HuH-7.5 (cell line): ENCODE measurements at places on chromosomes 12 and 14.

GRCh38 chr12:103827911-103828391 lies 13.1 kb downstream of the NT5DC3 start:
- no peak for DNase-seq

GRCh38 chr14:73747379-73748211 lies 33.4 kb upstream of the PNMA1 start:
- no peak for DNase-seq

- DNase-seq, result no peak
Observed at GRCh38 chr14:40252817-40253447, 820.7 kb upstream of the FBXO33 start.

DNA sequence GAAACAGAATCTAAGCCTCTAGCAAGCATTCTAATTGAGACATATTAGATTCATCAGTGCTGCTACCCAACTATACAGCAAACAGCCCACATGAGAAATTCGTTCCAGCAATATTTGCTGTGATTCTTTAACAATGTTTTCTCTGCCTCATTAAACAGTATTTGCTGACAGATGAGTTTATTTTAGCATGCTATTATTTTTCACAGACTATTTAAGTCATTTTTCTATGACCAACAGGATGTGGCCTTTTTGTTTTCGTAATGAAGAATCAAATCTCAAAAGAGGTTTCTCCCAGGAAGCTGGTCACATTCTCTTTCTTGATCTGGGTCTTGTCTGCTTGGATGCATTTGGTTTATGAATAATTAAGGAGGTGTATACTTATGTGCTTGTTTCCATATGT lies 23.2 kb upstream of the SERPINA12 start:
- DNase-seq, result no peak

- no peak for DNase-seq
Observed at GRCh38 chr12:13609894-13610679, 371.3 kb downstream of the GRIN2B start.

DNA sequence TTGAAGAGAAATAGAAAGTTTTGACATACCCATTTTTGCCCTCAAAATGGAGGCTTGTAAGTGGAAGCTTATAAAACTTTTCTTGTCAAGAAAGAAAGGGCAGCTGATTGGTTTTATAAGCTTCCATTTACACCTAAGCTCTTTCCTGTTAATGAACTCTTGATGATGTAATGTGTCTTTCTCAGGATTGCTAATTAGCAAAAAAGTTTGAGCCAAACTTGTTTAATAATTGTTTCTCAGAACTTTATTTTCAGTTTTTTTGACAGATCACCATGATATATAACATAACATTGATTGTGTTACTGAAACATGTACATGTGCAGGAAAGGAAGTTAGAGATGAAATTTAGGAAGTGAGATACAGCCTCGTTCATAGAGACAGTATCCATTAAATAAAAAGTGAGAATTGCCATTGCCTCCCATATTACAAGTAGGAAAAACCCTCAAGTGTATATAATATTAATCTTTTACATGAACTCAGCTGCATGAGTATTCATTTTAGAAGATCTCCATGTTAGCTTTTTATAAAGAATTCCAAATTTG lies 26.8 kb downstream of the RIC8B start:
- DNase-seq, result no peak

DNA sequence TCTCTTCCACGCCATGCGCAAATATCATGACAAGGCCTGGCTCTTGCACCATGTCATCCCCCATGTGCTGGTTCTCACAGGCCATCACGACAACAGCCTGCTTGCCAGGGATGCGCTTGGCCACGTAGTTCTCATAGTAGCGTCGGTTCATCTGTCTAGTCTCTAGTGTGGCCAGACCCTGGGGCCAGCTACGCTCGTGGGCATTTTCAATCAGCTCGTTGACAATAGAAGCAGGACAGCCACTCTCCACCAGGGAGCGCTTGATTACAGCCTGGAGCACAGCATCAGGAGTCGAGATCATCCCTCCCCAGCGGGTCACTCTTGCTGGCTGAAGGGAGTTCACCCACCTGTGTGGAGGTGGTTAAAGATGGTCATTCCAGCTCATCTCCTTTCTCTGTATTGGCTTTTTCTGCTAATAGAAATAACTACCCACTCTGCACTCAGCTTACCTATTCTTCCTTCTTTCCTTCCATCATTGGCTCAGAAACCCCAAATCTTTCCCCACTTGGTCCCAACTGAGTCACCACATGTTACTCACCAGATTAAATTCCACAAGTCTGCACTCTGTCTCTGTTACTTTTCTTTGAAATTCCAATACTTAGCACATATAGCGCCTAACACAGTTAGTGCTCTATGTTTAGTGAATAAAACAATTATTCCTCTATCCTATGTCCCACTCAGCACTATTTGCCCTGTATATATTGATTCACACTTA lies 15.1 kb downstream of the RNF41 start:
- DNase-seq, result peak; percentile 66

DNA sequence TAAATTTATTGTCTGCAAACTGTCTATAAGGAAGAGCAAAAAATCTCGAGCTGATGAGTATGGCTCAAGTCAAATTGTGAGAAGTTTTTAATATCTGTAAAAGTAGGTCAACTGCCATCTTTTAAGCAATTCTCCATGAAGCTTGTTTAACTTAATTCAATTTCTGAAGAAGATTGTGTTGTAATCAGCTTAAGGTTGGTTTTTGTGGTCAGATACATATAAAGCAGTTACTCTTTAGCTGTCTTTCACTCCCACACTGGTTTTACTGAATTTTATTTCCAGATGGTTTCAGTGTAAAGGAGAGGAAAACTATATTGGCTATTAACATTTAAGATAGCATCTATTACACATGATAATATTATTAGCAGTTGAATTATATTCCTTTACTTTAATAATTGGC lies 1165.1 kb downstream of the SLC16A7 start:
- DNase-seq, result no peak

DNA sequence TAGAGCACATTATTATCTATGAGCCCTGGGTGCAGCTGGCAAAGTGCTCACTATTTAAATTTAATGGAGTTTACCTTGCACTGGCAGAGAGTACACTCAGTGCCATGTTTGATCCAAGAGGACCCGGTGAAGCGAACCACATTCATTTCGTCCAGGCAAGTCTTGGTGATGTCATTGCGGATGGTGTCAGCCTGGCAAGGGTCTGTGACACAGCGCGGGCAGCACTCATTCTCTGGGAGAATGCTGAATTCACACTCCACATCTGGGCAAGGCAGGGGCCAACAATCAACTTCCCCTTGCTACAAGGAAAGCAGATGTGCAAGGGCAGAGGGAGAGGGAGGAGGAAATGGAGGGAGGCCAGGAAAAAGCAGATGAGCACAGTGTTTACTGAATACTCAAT lies 356.2 kb downstream of the NELL2 start:
- DNase-seq, result no peak

GRCh38 chr12:49767333-49767732 lies 26.0 kb downstream of the TMBIM6 start:
- DNase-seq, result no peak

GRCh38 chr14:54177019-54177418 lies 219.8 kb upstream of the CDKN3 start:
- DNase-seq, result no peak

- DNase-seq, result no peak
Observed at GRCh38 chr12:53795927-53796326, 44.1 kb upstream of the CISTR start.

GRCh38 chr12:115096588-115097397 lies 412.8 kb upstream of the TBX3 start:
- no peak for DNase-seq

DNA sequence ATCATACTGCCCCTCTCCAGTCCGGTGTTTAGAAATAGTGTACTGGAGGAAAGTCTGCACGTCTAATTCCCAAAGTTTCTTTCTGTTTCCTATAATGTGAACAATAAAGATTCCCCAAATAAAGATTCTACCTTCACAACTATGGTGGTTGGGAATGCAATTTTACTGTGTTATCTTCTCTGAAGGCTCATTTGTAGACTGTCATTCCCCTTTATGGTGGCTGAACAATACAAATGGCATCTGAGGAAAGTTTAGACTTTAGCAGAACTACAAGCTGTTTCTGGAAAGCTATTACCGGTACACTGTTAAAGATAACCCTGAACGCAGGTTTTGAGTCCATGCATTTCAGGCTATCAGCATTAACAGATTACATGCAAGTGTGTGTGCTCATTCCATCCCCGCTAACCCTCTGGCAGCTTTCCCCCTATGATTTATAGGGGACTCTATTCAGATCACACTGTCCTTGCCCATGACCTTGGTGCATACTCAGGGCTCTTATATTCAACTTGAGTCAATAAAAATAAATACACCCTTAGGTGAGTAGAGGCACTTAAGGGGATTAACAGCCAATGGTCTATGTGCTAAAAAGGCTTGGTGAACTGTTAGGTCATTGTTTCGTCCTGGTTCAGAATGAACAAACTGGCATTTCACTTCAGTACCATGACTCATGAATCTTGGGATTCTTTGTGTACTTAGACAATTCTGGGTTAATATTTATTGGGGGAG lies 60.7 kb upstream of the PYGL start:
- peak; percentile 8 for DNase-seq

- DNase-seq, result peak; percentile 82
Observed at GRCh38 chr14:37594971-37595808, at the start of the genes FOXA1 and TTC6. FOXA1 (minus strand) TSS chr14:37595249; CDS start chr14:37594972, 277 bp downstream. TTC6 (plus strand) TSS chr14:37595629; CDS start chr14:37622065, 26,436 bp downstream.

- DNase-seq, result no peak
Observed at GRCh38 chr14:49621114-49621881, 699 bp downstream of the MGAT2 start.

GRCh38 chr12:65826353-65827171 lies 2.3 kb downstream of the HMGA2 start:
- DNase-seq, result peak; percentile 37

- no peak for DNase-seq
Observed at GRCh38 chr14:80310938-80311750, 99.8 kb upstream of the DIO2 start.

DNA sequence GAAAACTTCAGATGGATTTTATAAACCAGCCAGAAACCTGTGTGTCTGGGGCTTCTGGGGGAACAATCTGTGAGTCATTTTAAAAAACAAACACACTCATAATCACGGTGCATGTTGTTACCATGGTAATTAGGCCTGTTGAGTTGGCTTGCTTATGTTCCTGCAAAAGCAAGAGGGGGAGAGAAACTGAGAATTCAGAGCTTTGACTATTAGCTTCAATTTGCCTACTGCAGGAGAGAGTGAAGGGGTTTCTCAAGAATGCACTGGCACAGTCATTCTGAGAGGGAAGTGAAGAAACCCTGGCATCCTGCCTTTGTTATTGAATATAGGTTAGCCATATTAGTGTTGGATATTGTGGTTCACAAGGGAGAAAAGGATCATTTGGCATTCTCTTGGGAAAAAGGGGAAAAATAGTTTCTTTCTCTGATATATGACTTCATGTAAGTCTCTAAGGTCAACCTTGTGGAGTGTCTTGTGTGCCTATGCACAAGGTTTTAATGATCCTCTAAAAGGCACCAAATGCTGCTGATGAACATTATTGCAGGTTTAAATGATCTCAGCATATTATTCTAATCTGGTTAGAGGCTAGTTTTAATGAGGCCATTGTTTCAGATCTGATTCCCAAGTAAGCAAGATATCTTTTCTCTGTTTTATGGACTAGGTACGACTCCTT lies 12.9 kb downstream of the GNG2 start:
- no peak for DNase-seq

DNA sequence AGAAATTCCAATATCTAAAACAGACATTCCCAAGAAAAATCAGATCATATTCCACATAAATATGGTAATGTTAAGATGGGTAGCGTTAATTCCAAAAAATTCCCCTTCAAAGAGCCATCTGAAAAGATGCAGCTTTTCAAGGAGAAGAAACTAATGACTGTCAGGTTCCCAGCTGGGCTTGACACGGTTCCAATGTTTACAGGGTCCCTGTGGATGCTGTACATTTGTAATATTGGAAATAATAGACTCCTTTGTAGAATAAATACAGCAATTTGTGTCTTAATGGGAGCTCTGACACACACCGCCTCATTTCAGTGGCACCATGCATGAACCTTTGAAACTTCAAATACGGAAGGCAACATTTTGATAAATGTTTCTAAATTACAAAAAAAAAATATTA lies 140.6 kb downstream of the ITPR2 start:
- no peak for DNase-seq

GRCh38 chr14:26719514-26719913 lies 121.7 kb upstream of the NOVA1 start:
- DNase-seq, result peak; percentile 20

DNA sequence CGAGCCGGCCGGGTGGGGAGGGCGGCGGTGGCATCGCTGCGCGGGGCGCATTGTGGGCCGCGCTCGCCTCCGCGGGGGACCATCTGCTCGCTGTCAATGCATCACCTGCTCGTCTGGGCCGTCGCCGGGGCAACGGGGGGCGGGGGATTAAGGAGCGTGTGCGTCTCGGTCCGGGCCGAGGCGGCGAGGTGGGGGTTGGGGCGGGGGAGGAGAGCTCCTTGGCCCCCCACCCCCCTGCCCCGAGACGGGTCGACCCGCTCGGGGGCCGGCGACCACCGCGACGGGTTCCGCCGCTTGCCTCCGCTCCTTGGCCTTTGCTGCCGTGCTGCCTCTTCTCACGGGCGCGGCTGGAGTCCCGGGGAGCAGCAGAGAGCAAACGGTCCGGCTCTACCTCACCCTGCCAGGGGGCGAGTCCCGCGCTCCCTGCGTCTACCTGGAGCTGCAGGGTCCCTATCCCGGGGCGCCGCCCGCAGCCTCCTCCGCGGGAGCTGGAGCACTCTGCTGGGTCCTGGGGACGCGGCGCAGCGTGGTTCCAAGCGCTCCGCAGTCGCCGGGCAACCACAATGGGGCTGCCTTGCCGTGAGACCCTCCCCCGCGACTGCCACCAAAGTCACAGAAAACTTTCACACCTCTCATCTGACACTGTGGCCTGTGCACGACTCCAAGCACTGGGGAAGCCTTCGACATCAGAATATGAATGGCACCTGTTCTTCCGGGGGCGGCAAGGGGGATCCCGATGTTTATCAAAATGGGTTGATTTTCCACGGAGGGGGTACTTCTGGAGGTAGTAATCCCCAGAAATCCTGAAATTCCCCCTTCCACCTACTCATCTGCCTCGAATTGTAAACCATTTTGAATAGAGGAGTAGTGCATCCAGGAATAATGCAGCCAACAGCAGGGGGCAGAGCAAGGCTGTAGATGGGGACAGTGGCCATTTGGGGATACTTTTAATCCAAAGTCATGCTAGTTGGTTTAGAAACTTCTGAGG lies at the start of gene C12orf42:
TSS of gene C12orf42 (minus strand) at position 500 of the 988 bp plus-strand sequence. CDS start 17,542 bp downstream, outside the sequence.
- DNase-seq, result no peak

DNA sequence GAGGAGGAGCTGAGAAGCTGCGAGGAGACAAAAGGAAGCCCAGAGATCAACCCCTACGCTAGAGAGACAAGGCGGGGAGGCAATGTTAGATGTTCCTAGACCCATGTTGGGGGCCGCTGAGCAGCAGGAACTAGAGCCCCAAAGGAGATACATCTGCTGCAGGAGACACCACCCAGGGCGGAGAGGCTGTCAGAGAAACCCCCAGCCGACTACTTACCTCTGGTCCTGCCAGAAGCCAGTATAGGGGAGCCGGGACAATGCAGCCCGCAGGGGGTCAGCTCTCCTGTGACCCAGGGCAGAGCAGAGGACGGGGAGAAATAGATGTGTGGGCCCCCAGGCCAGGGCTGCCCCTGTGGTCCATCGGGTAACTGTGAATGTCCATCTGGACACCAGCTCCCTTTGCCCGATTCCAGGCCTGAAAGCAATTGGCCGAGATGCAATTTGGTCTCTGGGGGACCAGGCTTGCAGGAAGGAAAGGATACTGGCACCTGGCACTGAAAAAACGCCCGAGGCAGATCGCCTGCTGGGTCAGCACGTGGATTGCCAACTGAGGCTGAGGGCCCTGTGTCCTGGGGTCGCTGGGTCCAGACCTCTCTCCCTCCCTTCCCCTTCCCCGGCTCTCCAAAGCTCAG lies 34.9 kb downstream of the SYNE3 start:
- no peak for DNase-seq

GRCh38 chr12:108665608-108666202 lies 32.0 kb upstream of the SELPLG start:
- DNase-seq, result no peak

- no peak for DNase-seq
Observed at GRCh38 chr12:52899338-52900035, 5.4 kb downstream of the KRT8 start.
